ENCODE measurements at places on chromosomes 11 and 22.

- DNase-seq = no peak
These were observed 26.6 kb upstream of the CABP7 start for GRCh38 chr22:29693161-29693560.

- no peak for DNase-seq
These were observed 834.6 kb downstream of the NTM start for GRCh38 chr11:132205006-132205405.

GRCh38 chr11:70204466-70204799 is 1.3 kb downstream of the FADD start:
- DNase-seq = no peak

GRCh38 chr11:12174128-12174476 is 63.7 kb downstream of the MICAL2 start:
- DNase-seq = no peak

DNA sequence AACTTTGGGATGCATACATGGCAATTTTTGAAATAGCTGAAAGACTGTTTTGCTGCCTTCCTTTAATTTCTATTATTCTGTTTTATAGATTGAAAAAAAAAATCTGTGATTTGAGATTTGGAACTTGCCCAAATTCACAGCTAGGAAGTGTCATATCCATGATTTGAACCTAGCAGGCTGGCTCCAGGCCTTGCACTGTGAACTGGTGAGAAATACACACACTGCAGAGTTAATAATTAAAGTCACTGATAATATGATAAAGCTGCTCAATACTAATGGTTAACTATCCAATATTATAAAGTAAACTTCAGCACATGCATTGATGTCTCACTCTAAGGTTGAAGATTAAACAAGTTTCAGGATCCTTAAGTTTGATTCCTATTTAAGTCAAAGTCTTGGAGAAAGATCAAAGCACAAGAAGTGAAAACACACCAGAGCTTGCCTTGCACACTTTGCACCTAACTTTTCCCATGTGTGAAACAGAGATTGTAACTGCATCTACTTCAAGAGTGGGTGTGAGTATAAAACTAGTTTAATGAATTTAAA is 150.6 kb upstream of the CCDC179 start:
- no peak for DNase-seq

- DNase-seq = no peak
These were observed 18.4 kb downstream of the SPATA19 start for GRCh38 chr11:133826866-133827265.

- DNase-seq = no peak
These were observed 16.4 kb upstream of the AMOTL1 start for GRCh38 chr11:94751786-94752185.

DNA sequence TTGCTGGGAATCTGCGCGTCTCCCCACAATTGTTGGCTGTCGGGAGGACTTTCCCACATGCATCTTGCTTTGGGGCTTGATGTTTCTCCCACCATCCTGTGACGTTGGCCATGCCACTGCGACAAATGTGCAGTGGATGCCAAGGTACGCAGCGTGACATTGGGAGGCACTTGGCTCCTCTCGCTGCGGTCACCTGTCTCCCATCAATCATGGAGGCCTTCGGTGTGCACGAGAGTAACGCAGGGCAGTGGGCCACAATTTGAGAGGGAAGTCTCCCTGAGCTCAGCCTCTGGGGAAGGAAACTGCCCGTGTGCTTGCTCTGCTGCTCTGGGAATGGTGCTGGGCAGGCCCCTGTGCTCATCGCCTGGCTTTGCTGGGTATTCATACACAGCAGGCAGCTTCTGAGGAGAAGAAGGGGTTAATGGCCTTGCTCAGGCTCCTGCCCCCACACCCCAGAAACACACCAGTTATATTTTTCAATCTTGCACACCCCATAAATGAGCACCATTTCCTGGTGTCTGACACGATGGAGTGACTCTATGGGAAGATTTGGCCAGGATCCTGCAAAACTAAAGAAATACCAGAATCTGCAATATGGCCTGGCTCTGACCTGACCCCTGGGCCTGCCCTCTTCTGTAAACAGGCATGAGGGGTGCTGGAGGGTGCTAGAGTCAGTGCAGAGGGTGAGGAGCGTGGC is 153.5 kb downstream of the ADAMTS15 start:
- DNase-seq = no peak

DNA sequence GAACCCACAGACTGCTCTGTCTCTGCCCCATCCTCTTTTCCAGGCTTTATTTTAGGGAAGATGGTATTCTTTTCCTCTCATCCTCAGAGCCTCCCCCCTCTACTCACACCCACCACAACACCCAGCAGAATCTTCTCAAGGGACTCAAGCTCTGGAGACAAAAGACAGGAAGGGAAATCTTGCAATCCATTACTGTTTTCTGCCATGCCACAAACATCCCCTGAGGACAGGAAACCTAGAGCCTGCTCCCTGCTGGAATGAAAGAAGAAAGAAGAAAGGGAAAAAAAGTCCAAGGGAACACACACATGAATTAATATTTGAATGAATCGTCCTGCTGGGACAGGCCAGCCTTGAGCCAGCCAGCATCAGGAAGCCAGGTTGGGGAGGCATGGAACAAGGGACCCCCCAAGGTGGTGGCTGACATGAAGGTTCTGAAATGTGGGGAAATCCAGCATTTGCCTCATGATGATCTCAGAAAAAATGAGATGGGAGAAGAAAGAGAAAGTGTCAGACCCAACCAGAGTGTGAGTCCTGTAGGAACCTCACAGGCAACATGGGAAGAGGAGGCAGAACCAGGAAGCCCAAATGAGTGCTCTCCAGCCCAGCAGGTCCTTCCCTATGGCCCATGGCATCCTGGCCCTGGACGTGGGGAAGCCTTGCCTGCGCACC is 34.0 kb downstream of the SLCO2B1 start:
- DNase-seq = no peak

DNA sequence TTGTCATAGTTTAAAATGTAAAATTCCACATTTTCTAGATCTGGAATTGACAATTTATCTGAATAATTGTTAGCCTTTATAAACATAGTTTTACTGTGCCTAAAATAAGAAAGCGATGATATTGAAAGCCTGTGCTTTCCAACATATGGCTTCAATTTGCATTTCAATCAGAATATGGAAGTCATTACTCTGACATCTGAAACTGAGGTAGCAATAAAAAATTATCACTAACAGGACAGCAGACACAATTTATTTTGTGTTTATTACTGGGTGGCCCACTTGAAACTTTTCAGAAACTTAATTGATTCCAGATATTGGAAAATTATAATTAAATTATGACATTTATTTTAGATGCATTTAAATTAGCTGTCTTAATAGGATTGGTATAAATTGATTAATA is 78.5 kb downstream of the TMEM135 start:
- no peak for DNase-seq

DNA sequence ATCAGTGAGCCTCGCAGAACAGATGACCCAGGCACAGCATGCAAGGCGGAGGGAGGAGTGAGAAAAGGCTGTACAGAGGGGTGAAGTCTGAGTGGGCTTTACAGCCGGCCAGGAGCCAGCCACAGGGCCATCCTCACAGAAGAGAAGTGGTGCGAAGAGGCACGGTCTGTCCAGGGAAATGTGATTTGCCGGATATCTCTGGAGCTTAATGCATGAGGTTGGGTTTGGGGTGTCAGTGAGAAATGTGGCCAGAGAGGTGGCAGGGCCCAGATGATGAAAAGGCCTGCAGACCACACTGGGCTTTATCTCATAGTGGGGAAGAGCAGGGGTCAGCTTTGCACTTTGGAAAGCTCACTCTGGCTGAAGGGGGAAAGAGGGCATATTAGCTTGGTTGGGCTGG is 255.2 kb downstream of the BUD13 start:
- DNase-seq = no peak

DNA sequence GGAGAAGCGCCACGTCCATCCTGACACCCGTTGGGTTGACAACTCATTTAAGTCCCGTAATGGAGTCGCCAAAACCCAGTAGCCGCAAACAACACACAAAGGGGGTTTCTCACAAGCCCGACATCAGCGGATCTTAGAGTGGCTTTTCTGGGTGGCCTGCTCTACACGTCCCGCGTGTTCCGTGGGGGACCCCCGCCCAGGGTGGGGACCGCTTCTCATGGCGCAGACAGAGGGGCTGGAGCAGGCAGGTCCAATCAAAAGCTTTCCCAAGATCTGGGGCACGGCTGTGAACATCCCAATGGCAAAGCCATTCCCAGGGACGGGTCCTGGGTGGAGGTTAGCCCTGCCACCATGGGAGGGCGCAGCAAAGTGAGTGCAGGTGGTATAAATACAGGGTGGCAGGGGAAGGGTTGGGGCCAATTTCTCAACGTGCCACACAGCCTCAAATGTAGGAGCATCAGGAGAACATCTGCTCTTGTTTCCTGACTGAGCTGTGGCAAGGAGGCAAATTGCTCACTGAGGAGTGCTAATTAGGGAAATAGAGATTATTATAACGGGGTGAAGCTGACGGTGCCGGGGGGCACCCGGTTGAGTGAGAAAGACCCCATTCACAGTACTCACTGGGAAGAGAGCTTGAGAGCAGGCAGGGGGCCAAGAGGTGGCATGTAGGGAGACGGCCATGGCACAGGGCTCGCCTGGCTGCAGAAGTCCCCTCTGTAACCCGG is 1447.2 kb downstream of the TBC1D22A start:
- DNase-seq = no peak

- DNase-seq = no peak
These were observed 181.7 kb downstream of the EFCAB6 start for GRCh38 chr22:43630451-43630850.

DNA sequence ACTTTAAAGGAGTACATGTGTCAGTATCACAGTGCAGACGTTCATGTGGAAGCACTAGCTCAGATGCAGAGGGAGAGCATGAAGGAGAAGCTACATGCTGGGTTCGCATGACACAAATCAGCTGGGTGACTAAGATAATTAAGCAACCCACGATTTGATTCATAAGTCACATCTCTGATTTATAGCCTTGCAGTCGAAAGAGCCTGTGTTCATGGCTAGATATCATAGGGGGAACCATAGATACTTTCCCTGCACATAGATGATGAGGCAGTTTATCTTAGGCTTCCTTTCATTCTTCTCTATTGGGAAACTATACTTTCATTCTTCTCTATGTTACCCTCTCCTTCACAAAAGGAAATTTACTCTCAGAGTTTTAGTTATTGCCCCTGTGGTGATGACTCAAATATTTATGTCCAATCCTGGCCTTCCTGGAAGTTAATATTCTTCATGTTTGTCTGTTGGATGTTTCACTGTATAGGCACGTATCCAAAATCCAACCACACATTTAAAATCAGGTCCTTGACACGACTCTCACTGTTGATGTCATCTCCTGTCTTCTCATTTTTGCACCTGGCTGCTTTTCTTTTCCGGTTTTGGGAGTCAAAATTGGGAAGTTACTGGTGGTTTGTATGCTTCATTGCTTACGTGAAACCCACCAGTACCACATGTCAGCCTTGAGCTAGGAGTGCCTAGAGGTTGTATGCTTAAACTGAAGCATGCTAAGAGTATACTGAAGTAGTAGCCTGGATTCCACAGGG is 56.3 kb upstream of the SLC5A12 start:
- peak; percentile 18 for DNase-seq

GRCh38 chr22:30882974-30883533 is 85.5 kb downstream of the MORC2 start:
- no peak for DNase-seq

DNA sequence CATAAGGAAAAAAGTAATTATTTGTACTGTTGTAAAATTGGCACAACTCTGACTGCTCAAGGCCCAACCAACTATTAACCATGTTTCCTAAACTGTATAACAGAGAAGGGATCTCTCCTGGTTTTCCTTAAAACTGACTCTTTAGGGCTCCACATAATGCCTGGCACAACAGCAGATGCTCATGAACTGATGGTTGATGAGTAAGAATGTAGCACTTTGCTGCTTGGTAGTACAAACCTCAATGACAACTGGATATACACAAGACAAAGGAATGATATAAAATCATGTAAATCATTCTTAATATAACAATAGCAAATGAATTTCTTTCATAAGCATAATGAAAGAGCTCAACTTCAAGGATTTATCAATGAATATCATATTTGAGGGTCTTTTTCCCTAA is 11.7 kb downstream of the MSANTD2 start:
- no peak for DNase-seq

GRCh38 chr22:32048069-32048468 is 5.0 kb downstream of the SLC5A1 start:
- DNase-seq = no peak

DNA sequence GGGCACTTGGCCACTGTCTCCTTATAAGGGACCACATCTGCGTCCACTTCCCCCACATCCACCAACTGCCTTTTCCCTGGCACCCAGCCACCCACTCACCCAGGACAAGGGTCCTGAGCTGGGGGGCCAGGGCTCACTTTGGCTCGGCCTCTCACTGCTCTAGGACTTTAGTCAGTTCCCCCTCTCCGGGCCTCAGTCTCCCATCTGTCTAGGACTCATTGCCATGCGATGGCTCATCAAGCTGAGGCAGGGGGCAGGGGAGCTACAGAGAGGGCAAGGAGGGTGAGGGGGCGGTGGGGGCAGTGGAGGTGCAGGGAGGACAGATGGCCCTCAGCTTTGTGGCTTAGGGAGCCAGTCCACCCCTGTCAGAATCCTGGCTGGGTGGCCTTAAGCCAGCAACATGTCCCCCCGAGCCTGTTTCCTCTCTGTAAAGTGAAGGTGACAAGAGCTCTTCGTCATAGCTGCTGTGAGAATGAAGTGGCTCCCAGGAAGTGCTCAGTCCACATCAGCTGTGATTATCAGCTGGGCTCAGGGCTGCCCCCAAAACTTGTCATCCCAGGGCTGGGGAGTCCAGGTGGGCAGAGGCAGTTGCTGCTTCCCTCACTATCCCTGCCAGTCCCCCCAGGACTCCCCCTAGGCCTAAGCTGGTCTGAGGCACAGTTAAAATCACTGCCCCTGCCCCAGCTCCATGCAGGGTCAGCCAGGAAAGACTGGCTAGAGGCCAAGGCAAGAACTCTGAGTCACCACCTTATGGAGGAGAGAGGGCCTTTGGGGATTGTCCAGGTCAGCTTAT is 14.9 kb downstream of the RAC2 start:
- peak; percentile 60 for DNase-seq

GRCh38 chr11:117820071-117820470 is 4.5 kb downstream of the FXYD2 start:
- DNase-seq = no peak

GRCh38 chr11:64718084-64718779 is 4.8 kb downstream of the NRXN2 start:
- DNase-seq = no peak

GRCh38 chr11:61012737-61013215 is 41.3 kb downstream of the CD6 start:
- no peak for DNase-seq

Measured in kidney epithelial cell (primary cell).